ENCODE measurements at places on chromosomes 7 and 10.

- DNase-seq = no peak
Observed at GRCh38 chr10:101783736-101784118, 481 bp upstream of the NPM3 start.

DNA sequence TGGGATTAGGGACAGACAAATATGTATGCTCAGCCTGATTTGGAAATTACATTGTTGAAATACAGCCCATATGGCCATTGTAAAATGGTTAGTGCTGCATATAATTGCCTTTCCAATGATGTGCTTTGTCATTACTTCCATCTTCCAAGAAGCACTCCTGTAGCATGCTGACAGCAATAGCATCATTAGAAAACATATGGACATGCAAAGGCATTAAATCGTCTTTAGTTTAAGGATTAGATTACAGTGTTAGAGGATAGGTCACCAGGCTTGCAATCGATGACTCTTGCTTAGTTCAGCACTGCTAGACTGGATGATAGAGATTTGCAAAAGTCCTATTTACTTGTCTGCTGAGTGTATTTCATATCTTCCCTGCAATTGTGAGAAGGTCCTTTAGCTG is 17.4 kb downstream of the AUTS2 start:
- DNase-seq = no peak

DNA sequence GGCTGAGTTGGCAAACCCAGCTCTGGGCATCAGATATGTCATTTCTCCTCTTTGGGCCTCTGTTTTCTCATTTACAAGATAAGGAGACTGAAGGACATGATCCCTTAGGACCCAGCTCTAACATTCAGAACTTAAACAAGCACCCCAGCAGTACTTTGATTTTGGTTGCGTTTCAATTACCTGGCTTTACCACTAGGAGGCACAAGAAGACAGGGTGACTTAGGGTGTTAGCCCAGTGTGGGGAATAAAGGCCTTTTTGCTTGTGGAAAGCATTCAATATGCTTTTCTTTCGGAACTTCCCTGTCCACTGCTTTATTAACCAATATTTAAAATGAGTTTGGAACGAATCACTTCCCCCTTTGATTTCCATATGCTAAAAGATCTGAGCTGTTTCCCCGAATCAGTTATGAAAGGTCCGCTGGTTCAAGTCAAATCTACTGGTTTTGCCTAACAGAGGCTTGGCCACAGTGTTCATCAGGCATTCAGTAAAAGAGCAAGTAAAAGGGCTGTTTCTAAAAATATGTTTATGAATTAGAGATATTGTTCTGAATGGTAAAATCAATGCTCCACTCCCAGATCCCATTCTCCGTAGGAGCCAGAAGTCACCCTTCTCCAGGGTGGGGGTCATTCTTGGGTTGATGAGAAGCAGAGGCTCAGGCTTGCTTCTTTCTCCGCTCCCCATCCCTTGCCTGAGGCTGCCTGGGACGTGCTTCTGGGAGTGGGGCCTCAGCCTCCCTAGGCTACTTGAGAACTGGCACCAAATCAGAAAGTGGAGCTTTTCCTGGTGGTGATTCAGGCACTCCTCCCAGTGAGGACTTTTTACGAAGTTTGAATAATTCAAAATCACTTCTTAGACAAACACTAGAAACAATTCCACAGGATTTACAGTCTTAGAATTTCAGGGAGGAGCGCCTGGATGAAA is 105.5 kb downstream of the MYOF start:
- DNase-seq = peak; percentile 8

- DNase-seq = no peak
Observed at GRCh38 chr7:106979551-106980357, 64.8 kb upstream of the PRKAR2B start.

DNA sequence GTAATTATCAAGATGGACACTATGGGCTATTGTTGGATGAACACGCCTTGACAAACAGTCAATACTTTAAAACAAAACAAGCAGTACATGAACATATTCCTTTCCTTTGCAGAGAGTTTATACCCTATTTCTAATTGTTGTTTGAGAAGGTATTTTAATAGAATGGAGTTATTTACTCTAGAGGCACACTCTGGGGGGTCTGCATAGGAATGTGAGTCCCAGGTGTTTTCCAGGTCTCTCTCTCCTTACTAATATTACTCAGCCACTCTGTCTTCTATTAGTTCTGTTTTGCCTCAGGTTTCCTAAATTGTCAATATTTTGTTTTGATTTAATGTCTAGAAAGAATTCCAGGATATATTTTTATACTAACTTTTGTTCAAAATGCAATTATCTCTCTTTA is 1091.4 kb downstream of the CNTNAP2 start:
- DNase-seq = no peak

DNA sequence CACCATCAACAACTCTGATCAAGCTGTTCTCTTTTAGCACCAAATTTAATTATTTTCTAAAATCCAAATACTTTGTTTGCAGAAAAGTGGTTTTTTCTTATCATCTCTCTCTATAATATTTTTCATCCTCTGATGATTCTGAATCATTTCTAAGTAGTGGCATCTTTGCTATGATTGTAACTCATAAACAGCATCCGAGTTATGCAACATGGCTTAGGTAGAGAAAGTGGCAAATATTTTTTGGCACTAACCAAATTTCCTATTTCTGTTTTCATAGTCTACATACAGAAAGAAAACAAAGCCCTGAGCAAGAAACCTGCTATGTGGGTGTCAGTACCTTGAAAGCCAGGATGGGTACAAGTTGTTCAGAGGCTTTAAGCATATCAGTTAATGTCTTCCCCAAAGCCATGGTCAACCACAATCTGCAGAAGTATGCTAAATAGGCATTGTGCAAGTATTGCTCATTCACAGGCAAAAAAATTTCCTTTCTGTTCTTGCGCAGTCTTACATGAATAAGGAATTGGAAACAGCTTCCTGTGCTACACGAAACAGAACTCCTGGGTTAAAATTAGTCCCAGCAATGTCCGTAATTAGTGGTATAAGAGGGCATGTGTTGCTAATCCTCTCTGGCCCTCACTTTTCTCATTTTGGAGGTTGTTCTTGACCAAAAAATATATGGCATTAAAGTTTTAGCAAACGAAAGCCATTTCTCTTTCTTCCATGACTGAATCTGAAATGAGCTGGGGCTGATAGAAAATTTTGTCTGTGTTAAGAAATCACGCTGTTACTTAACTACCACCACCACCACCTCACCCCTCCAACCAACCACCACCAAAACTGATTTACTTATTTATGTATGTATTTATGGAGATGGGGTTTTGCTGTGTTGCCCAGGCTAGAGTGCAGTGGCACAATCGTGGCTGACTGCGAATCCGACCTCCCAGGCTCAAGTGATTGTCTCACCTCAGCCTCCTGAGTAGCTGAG is 325.6 kb upstream of the MAGI2 start:
- no peak for DNase-seq

DNA sequence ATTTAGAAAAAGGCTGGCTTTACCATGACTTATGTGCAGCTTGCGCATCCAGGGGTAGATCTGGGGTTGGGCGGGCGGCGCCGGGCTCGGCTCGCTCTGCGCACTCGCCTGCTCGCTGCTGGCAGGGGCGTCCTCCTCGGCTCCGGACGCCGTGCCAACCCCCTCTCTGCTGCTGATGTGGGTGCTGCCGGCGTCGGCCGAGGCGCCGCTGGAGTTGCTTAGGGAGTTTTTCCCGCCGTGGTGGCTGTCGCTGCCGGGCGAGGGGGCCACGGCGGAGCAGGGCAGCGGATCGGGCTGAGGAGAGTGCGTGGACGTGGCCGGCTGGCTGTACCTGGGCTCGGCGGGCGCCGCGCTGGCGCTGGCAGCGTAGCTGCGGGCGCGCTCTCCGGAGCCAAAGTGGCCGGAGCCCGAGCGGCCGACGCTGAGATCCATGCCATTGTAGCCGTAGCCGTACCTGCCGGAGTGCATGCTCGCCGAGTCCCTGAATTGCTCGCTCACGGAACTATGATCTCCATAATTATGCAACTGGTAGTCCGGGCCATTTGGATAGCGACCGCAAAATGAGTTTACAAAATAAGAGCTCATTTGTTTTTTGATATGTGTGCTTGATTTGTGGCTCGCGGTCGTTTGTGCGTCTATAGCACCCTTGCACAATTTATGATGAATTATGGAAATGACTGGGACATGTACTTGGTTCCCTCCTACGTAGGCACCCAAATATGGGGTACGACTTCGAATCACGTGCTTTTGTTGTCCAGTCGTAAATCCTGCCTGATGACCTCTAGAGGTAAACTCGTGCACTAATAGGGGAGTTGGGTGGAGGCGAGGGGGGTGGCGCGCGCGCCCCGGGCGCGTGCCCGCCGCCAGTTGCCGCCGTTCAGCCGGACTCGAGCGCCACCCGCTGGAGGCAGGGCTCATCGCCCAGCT is at the start of gene HOXA5:
Gene HOXA5, minus strand, starts transcription at position 659 of the 927 bp plus-strand sequence. Its CDS starts 74 bp downstream, at position 585.
- no peak for DNase-seq

GRCh38 chr7:96236198-96237039 is 85.5 kb downstream of the SLC25A13 start:
- no peak for DNase-seq

- no peak for DNase-seq
Observed at GRCh38 chr10:14603534-14604102, 171.1 kb downstream of the FAM107B start.

DNA sequence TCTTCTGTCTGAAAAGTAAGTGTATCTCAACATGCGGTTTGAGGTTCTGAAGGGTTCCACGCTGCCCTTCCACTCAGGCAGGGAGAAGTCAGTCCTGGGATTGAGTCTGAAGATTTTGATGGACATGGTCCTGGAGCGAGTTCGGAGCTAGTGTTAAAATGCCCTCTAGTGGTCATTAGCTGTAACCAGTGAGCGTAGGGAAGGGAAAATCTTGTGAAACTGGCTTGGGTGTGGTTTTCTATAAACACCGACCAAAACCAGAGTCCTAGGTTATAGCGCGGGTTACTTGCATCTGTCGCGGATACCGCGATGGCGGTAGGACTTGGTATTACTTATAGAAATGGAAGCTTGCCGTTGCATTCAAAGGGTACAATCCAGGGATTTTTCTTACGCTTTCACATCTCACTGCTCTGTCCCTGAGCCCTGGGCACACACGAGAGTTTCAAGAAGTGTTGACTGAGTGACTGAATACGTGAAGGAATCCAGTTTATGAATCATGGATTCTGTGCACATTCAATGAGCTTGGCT is 348.2 kb upstream of the C7orf33 start:
- DNase-seq = no peak

DNA sequence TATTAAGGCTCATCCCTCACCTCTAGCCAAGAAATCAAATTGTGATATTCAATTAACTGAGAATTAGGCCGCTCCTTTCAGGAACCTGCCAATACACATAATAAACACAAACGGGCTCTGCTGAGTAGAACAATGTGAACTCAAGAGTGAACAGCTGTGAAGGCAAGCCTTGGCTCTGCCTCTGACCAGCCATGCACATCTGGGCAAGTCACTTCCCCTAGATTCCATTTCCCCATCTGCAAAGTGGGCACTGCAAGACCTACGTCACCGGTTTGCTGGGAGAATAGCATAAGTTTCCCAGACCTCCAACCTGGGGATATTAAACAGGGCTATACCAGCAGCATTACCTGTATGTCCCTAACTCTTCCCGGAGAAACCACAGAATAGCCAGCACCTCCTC is 355.2 kb downstream of the TNS3 start:
- no peak for DNase-seq

DNA sequence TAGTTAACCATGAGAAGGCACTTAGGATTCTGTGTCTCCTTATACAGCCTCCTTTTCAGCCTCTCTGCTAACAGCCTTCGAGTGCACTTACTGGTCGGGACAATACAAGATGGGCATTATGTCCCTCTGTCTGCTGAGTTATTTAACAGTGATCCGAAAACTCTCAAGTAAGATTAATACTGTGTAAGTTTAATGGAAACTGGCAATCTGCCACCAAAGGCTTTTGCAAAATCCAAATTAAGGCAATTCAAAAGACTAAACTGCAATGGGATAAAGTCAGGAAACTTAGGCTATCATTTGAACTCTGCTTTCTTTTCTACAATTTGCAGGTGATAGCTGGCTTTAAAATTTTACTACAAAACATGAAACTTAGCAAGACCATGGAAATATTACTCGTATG is 477.8 kb downstream of the TFEC start:
- DNase-seq = no peak

- DNase-seq = no peak
Observed at GRCh38 chr10:69182005-69182404, 2.0 kb downstream of the SUPV3L1 start.

DNA sequence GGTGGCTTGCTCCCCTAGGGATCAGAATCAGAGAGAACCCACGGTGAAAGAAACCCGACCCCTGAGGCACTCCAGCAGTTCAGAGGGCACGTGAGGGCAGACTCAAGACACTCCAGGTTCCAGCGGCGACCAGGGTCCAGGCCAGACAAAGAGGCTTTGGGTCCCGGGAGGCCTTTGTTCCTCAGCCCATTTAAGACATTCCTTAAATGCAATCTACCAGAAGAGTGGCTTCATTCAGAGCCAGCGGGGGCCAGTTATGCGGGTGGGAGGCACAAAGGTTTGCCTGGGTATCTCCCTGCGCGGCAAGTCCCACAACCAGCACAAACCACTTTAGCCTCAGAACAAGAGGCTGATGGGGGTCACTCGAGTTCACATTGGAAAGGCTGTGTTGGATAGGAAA is 53.6 kb downstream of the AFAP1L2 start:
- no peak for DNase-seq

GRCh38 chr10:49373361-49373760 is 22.5 kb downstream of the DRGX start:
- DNase-seq = no peak

- peak; percentile 63 for DNase-seq
Observed at GRCh38 chr7:101138213-101138870, 11.4 kb downstream of the SERPINE1 start.

GRCh38 chr10:17175551-17175950 is 25.9 kb downstream of the TRDMT1 start:
- DNase-seq = no peak

GRCh38 chr10:9211228-9211627 is 1156.7 kb downstream of the GATA3 start:
- DNase-seq = no peak

DNA sequence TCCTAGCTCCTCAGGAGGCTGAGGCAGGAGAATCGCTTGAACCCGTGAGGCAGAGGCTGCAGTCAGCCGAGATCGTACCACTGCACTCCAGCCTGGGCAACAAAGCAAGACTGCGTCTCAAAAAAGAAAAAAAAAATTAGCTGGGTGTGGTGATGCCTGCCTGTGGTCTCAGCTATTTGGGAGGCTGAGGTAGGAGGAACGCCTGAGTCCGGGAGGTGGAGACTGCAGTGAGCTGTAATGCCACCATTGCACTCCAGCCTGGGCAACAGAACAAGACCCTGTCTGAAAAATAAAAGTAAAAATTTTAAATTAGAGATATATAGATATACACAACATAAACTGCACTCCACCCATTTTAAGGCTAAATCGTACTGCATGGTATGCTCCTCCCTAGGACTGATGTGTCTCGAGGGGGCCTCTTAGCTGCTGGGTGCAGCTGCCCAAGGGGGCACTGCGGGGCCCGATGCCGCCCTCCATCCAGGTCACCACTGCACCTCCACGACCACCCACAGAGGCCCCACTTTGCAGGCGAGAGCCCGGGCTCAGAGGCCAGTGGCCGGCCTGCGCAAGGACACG is 40.9 kb upstream of the FOXK1 start:
- DNase-seq = no peak

All from activated CD4-positive, alpha-beta T cell treated with anti-CD3 and anti-CD28 coated beads, Interleukin-2, amount 50 U/mL, for 1 hour (primary cell).